ENCODE measurements at places on chromosomes 4 and X.

GRCh38 chr4:14254252-14254651, 626.7 kb upstream of the BOD1L1 start:
- no peak for DNase-seq

DNA sequence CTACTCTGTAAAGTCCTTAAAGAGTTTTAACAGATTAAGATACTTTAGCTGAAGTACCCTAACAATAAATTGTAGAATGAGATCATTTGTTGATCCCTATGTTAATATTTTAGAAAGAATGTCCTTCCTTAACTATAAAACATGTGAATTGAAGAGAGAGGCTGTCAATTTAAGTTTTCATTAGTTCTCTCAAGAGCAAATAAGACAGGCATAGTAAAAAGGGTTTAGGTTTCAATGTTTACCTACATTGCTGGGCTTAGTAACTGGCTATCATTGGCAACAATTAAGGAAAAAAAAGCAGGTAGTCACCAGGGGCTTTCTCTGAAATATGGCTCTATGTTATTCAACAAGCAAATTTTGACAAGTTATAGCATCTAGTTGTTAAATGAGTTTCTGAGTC, 91.5 kb downstream of the ATRX start:
- DNase-seq, result no peak

GRCh38 chrX:10811111-10811510, 190.7 kb upstream of the MID1 start:
- no peak for DNase-seq

DNA sequence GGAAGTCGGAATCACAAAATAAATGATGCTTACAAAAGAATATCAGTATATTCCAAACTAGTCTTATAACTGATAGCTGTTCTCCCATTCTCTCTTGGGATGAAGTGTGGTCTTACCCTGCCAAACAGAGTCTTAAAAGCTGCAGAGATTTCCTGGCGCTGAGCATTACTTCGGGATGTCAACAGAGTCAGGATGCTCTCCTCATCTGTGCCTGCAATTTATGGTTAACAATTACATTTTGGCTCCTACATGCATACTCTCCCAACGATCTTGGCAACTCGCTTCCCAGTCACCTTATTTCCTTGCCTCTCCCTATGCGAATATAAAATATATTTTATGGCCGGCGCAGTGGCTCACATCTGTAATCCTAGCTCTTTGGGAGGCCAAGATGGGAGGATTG, 12.2 kb downstream of the ANXA5 start:
- DNase-seq, result no peak

- no peak for DNase-seq
Observed at GRCh38 chr4:136281889-136282288, 1250.4 kb downstream of the PCDH18 start.

- DNase-seq, result no peak
Observed at GRCh38 chr4:42824278-42824977, 68.1 kb upstream of the GRXCR1 start.

DNA sequence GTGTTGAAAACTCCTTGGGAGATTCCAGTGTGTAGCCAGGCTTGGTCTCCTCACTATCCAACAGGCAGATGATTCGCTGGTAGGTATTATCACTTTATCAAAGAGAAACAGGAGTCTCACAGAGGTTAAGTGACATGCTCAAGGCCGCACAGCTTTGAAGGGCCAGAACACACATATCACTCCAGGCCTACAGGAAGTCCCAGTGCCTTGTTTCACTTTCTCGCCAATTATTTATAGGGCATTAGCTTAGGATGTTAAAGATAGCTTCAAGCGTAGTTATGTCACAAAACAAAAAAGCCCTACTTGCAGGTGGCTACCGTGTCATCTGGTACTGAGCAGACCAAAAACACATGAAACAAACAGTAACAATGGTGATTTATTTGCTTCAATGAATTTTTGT, 13.2 kb downstream of the ATP8A1 start:
- no peak for DNase-seq

- no peak for DNase-seq
Observed at GRCh38 chr4:172202480-172203076, 389.4 kb downstream of the GALNTL6 start.

Data from NCI-H1048 (cell line).